NCI-H2029 (cell line): ENCODE measurements at places on chromosomes 7 and 10.

GRCh38 chr10:97939446-97939990, 89.9 kb downstream of the GOLGA7B start:
- DNase-seq, result no peak

- DNase-seq, result no peak
These were observed 329.4 kb upstream of the ZNF32 start for GRCh38 chr10:43978091-43978490.

DNA sequence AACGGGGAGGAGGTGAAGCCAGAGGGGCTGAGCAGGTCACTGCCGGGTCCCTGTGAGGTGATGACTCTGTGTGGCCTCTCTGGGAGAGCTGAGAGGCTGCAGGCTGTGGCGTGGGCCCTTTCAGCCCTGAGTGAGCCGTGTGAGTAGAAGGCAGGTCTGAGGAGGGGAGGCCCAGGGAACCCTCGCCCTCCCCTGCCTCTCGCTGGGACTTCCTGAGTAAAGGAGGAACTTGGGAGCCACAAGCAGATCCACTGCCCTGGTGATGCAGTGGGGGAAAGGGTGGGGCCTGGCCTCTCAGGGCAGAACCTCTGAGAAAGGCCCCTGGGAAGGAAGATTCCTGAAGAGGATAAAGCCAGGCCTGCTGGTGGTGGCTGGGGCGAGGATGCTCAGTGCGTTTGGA, 22.8 kb downstream of the EEPD1 start:
- DNase-seq, result no peak

DNA sequence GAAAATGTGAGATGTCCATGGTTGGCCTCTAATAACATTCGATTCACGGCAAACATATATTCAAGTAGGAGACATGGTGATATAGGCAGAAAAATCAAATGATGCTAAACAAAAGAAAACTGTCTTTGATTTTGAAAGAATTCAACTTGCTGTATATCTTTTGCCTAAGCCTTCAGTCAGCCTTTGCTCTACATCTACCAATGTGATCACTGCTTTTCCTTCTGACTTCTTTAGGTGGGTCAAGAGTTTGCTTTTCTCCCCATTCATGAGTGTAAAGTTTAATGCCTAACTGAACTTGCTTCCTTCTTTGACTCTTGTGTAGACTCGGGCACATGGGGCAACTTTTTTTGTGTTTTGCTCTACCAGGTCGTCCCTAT, 417 bp upstream of the HIF1AN start:
- no peak for DNase-seq

DNA sequence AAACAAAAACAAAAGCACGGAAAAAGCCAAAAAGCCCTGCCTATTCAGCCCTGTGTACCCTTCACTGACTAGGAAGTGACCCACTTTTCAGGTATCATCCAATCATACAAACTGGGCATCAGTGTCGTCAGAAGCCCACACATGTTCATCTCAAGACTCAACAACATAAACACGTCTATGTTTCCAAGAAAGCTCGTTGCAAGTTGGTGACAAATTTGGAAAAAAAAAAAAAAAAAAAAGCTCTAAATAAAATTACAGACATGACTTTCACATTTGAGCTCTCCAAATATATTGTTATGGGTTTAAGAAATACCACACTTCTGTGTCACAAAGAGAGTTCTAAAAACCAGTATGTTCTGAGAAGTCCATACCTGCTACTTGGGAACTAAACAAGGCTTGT, 204.7 kb upstream of the KLF14 start:
- no peak for DNase-seq

DNA sequence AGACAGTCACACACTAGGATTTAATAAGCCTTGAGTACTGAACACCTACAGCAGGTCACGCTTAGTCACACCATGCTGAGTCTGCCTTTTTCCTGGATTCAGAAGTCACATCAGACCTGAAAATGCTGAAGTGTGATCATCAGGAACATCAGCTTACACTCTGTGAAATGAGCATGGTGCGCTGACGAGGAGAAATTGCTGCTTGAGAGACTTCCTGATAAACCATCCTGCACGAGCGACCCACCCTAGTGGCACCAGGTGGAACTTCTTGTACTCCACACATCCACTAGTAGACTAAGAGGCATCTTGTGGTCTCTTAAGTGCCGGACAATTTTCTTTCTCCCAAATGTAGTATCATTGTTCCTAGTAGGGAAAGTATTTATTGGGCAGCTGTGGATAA, 51.8 kb upstream of the MRLN start:
- DNase-seq, result no peak

DNA sequence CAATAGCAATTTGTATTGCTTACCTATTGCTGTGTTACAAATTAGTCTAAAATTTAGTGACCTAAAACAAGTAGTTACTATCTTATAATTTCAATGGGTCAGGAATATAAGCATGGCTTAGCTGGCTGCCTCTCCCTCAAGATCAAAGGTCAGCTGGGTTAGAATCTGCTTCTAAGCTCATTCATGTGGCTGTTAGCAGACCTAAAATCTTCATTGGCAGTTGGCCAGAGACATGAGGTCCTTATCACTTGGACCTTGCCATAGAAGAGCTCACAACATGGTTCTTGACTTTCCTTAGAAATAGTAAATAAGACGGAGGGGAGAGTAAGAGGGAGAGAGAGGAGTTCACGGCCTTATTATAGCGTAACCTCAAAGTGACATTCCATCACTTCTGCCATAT, 468.0 kb downstream of the HTR7 start:
- DNase-seq, result no peak

DNA sequence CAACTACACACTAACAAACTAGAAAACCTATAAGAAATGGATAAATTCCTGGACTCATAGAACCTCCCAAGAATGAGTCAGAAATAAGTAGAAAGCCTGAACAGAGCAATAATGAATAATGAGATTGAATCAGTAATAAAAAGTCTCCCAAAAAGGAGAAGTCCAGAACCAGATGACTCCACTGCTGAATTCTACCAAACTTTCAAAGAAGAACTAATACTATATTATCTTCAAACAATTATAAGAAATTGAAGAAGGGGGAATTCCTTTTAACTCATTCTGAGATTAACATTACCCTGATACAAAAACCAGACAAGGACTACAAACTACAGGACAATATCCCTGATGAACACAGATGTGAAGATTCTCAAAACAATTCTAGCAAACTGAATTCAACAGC, 47.8 kb upstream of the CDK6 start:
- DNase-seq, result no peak
